ENCODE measurements at places on chromosomes 7 and 10. TPM values are rescaled to one million over a fixed set of nuclear protein-coding genes. Genes with fewer than 3 reads are reported as not detected.

DNA sequence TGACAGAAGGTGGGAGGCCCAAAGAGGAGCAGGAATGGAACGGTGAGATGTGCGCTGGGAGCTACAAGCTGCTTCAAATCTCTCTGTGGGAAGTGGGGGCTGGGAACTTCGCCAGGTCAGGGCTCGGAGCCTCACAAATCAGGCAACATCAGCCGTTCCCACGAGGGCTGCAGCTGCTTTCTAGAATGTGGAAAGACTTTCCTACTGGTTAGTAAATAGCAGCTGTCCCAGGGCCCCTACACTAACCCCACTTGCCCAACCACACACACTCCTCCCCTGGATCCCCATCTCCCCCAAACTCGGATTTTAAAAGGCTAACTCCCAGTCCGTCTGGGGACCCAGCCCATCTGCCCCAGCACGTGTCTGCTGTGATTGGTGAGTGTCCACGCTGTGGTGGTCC lies 40.6 kb upstream of the PITRM1 start:
- DNase-seq: no peak

DNA sequence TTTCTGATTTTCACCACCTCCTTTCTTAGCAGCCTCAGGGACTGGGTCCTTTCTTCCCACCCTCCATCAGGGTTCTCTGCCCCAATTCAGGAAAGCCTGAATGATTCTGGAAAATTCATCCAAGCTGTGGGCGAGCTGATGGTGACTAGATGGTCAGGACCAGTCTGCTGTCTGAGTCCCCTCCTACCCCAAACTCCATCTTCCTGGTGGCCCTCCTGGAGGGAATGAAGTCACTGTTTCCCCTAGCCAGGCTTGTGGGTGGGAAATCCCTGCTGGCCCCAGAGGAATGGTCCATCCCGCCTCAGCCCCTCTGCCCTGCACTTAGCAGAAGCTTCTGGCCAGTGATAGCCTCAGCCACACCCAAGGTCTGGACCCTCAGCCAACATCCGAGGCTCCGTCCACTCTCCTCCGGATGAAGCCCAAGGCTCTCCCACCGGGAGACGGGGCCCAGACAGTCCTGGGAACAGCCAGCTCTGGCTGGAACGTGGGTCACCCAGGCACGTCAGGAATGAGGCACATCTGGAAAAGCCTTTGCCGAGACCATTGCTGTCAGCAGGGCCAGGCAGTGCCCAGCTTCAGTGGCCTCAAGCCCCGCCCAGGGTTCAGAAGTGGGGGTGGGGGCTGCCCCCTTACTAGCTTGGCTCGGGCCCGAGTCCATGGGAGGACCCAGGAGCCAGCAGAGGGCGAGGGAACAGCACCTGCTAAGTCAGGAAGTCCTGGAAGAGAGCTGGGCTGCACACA lies 4.0 kb upstream of the AQP1 start:
- no peak for DNase-seq

GRCh38 chr7:81768951-81769778 lies 682 bp downstream of the HGF start:
- DNase-seq: no peak

Gene AKR1C1
- total RNA-seq: 0.27 TPM

Gene GRM3
- total RNA-seq: not detected

Gene STYXL1
- 49.0 TPM for total RNA-seq

- no peak for DNase-seq
Measured at GRCh38 chr10:62654966-62655336, 149.6 kb upstream of the ADO start.

Gene FEZF1
- 2.1 TPM for total RNA-seq

GRCh38 chr7:71298378-71298777 lies 166.4 kb downstream of the GALNT17 start:
- DNase-seq: no peak

Data from SK-MEL-5 (cell line).